ENCODE measurements at places on chromosomes 2 and 18.

- no peak for DNase-seq
Measured at GRCh38 chr2:121099329-121100290, 185.4 kb downstream of the TFCP2L1 start.

DNA sequence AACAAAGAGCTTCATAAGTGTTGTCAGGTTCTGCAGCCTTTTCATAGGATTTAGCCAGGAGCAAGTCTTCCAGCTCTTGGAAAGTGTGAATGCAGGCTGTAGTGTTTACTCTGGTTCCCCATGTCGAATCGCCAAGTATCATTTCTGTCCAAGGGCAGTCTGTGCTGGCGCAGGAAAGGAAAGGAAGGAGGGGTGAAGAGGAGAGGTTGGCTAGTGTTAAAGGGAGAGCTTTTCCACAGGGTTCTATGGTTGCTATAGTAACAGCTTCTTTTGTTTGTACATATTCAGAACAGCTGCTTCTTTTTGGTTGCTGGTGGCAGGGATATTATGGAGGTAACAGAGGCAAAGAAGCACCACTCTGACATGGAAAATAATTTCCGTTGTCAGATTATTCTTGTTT is 69.9 kb downstream of the KCNH7 start:
- peak; percentile 21 for DNase-seq

- DNase-seq: no peak
Measured at GRCh38 chr2:242011516-242011915, 142.0 kb downstream of the RTP5 start.

DNA sequence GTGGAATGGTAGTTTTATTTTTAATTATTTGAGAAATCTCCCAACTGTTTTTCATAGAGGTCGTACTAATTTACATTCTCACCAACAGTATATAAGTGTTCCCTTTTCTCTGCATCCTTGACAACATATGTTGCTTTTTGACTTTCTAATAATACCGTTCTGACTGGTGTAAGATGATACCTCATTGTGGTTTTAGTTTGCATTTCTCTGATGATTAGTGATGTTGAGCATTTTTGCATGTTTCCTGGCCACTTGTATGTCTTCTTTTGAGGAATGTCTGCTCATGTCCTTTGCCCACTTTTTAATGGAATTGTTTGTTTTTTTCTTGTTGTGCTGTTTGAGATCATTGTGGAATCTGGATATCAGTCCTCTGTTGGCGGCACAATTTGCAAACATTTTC is 242.5 kb downstream of the ZNF521 start:
- no peak for DNase-seq

DNA sequence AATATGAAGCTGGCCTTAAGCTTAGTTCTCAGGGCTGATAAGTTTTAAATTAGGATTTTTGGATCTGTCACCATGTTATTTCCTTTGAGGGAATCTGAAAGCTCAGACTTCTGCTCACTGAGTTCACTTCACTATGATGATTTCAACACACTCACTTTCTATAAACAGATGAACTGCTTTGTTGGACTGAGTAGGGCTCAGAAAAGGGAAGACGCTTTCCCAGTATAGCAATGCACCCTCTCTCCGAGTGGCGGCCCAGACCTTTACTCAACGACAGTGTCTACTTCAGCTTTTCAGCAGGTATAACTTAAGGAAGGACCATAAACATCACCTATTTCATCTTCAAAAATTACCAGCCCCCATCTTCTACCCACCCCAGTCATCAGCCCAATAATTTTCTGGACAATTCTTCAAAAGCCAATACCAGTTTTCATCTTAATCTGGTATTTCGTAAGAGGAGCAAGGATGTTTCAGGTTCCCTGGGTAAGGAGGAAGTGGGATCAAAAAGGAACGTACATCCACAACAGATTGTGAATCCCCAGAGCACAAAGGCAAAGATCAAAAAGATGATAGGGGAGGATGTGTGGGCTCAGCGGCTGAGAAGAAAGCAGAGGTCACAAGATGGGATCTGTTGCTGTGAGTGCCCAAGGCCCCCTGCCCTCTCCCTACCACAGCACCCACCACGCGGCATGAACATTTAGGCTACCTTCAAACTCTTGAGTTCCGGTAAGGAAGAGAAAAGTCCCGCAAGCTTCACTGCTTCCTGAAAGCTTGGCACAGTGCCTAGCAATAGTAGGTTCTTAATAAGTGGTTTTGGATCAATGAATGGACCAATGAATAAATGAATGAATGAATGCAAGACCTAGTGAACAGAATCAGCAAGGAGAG is 41.9 kb downstream of the LPIN2 start:
- DNase-seq: no peak

GRCh38 chr2:158187908-158188307 is 86.2 kb downstream of the UPP2 start:
- no peak for DNase-seq

DNA sequence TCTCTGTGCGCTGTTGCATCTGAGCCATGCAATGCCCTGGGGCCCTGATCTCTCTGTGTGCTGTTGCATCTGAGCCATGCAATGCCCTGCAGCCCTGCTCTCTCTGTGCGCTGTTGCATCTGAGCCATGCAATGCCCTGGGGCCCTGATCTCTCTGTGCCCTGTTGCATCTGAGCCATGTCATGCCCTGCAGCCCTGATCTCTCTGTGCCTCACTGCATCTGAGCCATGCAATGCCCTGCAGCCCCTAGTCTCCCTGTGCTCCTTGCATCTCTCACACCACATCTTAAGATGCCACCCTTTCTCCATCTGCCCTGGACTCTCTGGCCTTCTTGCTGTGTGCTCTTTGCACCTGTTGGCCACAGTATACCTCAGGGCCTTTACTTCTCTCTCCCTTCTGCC is 56.2 kb downstream of the SOX11 start:
- DNase-seq: no peak

GRCh38 chr18:77405096-77405495 is 155.4 kb downstream of the GALR1 start:
- DNase-seq: no peak

- no peak for DNase-seq
Measured at GRCh38 chr2:74671479-74671878, 17.4 kb downstream of the SEMA4F start.

- no peak for DNase-seq
Measured at GRCh38 chr2:11745613-11746375, 638 bp upstream of the LPIN1 start.

DNA sequence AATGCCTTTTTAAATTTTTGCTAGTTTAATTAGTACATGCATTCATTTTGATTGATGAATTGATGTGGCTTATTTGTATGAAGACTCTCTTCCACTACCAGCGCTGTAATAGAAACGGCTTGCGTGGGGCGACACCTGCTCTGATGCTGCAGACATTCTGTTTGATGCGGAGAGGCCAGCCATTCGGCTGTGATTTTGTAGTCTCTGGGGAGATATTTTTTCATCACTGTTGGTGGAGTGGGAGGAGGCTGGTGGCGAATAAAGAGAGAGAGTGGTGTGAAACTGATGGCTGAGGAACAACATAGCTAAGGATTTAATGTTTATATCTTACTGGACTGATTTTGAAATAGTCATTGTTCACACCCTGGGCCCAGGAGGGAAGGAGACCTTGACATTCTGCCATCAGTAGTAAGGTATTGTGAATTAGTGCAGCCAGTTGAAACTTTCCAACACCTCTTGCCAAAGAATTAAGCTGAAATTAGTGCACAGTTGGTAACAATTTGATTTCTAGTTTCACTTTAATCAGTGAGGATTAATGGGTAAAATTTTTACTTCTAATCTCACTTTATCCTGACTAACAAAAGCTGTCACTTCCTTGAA is 224.1 kb downstream of the MTX2 start:
- DNase-seq: no peak

DNA sequence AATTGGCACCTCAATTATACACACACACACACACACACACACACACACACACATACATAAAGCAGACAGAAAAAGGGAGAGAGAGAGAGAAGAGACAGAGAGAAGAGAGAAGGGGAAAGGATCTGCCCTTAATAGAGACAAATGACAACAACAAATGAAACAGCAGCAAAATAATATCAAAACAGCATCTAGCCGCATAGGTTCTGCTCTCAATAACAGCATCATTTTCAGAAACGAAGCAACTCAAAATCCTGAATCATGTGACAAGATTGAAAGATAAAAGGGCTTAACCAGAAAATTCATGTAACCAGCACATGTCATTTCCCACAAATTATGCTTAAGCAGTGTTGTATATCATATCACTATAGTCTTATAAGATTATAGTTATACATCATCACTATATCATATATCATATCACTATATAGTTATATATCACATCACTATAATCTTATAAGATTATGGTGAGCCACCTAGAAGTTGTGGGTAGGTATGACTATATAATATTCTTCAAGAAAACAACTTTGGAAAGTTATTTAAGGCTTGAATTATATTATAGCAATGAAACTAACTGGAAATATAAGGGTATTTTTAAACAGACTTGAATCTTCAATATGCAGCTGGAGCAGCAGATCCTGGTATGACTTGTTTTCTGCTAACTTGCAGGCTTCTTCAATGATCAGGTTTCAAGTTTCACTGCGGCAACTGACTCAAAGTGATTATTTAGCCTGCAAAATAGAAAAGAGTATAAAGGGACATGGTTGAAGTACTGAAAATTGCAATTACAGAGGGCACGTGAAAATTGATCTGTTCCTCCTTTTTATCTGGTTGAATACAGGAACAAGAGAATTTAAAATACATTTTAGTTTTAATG is 16.1 kb upstream of the VPS54 start:
- DNase-seq: peak; percentile 41

DNA sequence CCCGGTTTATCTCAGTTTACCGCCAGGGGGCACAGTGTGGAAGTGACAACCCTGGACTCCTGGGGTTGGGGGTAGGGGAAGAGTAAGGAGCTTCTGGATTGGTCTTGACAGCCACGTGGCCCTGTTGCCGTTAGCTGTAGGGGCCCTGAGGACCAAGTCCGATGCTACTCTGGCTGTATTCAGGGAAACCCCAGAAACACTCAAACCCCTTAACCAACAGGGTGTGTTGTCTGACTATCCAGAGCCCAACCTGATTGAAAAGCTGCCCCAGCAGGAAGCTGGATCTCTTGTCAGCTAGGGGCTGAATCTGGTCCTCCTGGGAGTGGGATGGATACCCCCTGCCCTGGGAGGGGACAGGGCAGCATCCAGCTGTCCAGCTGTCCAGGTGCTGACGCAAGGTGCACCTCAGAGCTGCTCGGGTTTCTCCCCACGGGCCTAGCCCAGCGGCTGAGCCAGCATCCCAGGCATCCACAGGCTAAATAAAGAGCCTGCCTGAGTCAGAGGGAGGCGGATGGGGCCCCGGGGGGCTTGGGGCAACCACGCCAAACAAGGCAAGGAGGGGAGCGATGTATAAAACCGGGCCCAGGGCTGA is 3.1 kb upstream of the GMPPA start:
- no peak for DNase-seq

DNA sequence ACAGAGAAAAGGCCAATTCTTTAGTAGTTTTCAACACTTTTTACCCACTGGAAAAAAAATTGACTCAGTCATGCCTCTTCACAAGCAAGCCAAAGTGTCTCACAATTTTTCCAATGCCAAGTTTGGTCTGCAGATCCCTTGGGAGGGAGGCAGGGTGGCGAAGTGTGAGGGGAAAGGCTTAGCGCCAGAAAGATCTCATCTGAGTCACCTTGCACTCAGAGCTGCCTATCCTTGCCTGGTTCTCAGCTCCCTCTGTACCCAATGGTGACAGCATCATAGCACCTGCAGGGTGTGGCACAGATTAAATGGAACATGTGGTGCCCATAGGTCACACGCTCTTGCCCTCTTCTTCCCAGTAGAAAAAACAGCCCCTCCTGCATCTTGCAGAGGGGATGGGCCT is 55.2 kb upstream of the GYPC start:
- no peak for DNase-seq

- no peak for DNase-seq
Measured at GRCh38 chr18:56501896-56502295, 136.5 kb downstream of the TXNL1 start.

DNA sequence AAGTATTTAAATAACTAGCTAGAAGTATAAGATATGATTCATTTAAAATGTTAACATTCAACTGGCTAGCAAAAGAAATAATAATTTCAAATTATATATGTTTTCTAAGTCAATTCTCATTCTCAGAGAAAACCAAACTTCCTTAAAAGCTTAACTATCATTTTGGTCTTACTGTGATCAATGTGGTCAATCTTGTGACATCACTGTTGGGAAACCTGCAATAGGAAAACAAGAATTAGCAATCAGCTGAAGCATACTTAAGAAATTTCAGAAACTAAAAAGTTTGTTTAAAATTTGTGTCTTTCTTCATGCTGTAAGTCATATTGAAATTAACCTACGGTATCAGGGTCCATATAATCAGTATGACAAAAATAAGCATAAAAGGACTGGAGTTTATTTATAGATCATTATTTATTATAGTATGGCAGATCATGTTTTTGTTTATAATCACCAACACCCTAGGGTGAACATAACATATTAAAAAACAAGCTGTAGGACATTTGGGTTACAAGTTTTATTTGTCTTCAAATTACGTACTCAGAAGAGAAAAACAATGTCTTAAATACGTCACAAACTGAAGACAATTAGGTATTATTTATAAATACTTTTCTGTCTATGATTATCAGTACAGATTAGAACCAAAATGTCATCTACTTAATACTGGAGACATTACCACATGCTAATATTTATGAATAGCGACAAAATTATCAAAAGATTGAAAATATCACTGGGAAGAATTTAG is 60.5 kb downstream of the BAZ2B start:
- DNase-seq: no peak

DNA sequence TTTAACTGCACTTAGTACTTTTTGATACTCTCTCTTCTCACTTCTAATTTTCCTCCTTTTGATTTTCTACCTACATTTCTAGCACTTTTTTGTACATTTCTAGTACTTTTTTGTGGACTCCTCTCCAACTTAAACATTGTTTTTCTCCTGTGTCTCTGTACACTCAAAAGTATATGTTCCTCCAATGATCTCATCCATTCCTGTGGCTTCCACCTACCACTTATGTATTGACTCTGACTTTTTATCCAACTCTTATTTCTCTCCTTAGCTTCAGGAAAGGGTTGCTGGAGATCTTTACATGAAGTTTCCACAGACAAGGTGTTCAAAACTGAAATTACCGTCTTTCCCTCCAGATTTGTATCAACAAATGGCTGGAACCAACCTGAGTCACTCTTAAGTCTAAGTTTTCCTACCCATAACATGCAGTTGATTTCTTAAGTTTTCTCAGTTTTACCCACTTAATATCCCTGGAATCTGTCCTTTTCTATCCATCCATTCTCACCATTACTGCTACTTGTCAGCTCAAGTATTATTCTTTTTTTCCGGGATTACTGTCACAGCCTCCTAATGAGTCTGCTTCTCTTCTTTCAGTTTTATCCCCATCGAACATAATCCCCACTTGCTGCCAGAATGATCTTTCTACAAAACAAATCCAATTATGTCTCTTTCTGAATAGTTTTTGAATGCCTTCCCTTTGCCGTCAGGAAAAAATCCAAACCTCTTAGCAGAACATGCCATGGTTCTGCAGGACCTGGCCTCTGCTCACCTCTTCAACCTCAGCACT is 22.6 kb upstream of the PELI1 start:
- DNase-seq: no peak

GRCh38 chr2:43890855-43891254 is 52.1 kb downstream of the ABCG8 start:
- DNase-seq: no peak

Measured in NCI-H187 (cell line).